ENCODE measurements at places on chromosomes 5 and 9.

GRCh38 chr5:126007841-126008240 is 415.4 kb upstream of the GRAMD2B start:
- DNase-seq: no peak

GRCh38 chr5:99285606-99286005 is 356.8 kb upstream of the CHD1 start:
- no peak for DNase-seq

- DNase-seq: peak; percentile 71
These were observed 46.9 kb downstream of the ACTBL2 start for GRCh38 chr5:57435701-57436134.

GRCh38 chr5:170571875-170572852 is 68.3 kb downstream of the KCNIP1 start:
- no peak for DNase-seq

DNA sequence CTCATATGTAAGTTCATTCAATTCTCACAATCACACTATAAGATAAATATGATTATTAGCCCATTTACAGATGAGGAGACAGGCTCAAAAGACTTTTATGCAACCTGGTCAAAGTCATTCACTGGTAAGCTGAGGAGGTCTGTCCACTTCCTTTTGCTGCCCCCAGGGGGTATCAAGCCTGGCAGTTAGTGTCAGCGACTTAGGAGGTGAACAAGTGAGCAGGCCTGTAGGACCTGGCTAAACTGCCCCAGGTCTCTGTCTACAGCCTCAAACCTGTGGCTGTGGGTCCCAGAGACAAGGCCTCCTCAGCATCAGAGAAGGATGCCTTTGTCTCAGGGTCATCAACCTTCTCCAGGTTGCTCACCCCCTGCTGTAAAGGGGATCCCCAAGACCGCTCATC is 10.4 kb downstream of the TGFBI start:
- DNase-seq: no peak

DNA sequence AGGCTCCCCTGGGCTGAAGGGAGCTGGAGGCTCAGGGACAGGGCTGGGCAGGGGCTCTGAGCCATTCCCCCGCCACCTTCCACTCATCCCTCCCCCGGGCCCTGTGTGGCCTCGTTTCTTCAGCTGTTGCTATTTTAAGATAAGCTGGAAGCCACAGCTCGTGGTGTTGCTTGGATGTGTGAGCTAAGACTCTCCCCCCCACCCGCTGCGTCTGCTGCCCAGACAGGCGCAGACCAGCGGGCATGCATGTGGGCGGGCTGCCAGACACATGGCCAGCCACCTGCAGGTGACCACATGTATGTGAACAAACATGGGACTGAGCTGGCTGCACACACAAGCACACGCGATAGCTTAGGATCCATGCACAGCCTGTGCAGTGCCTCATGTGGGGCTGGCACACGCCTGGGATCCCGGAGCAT is 8.7 kb downstream of the SNCB start:
- no peak for DNase-seq

- no peak for DNase-seq
These were observed 844.3 kb upstream of the DMAC1 start for GRCh38 chr9:8643896-8644295.

GRCh38 chr5:75617736-75618352 is 6.6 kb downstream of the ANKDD1B start:
- DNase-seq: no peak
